ENCODE measurements at places on chromosomes 11 and 22.

- no peak for DNase-seq
Observed at GRCh38 chr11:113992459-113993110, 17.7 kb downstream of the HTR3A start.

- no peak for DNase-seq
Observed at GRCh38 chr11:134677397-134677822, 265.4 kb upstream of the B3GAT1 start.

DNA sequence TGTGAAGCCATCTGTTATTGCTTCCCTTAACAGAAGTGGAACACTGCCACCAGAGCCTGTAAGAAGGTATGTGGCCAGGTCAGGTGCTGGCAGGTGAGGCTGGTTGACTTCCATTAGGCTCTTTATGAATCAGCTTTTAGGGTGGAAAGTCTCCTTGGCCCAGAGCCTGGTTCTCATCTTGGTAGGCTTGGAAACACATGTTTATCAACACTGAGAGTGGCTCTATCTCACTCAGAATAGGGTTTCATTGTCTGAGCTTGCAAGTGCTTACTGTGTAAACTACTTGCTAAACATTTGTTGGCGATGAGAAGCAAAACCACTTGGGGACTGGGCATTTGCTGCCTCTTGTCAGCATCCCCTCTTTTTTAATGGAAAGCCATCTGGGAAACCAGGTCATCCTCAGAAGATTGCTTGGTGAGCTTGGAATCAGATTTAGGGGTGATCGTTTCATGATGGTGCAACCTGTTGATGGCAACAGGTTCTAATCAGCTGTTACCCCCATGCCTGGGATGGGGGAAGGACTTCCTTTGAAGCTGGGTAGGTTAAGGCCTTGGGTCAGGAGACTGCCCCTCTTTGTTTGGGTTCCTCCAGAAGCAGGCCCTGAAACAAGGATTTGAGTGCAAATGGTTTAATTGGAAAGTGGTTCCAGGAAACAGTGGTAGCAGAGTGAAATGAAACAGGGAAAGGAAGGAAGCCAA, 75.0 kb upstream of the AMPD3 start:
- no peak for DNase-seq

DNA sequence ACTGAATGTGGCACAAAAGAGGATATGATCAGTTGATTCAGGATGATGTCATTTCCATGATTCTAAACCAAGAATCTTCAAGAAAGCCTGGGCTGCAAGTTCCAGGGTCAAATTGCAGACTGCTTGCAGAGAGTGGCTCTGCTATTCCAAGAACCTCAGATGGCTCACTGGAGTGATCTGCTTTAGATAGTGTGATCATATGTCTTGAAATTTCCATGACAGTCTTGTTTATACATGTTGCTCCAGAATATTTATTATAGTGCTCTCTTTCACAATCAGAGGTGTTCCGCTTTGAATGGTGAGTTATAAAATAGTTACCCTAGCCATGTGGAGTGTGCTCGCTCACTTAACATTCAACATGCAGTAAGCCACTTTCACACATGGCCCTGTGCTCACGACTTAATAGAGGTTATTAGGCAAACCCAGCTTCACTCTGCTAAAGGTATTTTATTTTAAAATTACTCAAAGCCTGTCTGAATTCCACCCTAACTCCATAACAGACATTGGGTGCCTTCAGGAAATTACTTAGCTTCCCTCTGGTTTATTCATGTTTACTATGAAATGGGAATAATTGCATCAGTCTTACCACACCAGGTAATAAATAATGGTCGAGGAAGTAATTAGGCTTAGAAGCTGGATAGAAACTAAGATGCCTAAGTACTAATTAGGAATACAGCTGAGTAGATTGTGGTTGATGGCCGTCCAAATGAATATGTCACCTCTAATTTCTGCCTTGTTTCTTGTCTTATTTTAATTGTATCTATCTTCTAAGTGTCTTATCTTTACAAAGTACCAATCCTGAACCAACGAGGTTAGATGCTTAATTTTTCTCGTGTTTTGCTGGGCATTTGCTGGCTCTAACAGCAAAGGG, 187.9 kb downstream of the ETS1 start:
- no peak for DNase-seq

GRCh38 chr11:121485216-121485615, 32.4 kb upstream of the SORL1-AS1 start:
- DNase-seq: no peak

GRCh38 chr11:14114786-14115185, 152.3 kb downstream of the SPON1 start:
- no peak for DNase-seq

GRCh38 chr22:20088263-20088648, 8.2 kb downstream of the DGCR8 start:
- no peak for DNase-seq

DNA sequence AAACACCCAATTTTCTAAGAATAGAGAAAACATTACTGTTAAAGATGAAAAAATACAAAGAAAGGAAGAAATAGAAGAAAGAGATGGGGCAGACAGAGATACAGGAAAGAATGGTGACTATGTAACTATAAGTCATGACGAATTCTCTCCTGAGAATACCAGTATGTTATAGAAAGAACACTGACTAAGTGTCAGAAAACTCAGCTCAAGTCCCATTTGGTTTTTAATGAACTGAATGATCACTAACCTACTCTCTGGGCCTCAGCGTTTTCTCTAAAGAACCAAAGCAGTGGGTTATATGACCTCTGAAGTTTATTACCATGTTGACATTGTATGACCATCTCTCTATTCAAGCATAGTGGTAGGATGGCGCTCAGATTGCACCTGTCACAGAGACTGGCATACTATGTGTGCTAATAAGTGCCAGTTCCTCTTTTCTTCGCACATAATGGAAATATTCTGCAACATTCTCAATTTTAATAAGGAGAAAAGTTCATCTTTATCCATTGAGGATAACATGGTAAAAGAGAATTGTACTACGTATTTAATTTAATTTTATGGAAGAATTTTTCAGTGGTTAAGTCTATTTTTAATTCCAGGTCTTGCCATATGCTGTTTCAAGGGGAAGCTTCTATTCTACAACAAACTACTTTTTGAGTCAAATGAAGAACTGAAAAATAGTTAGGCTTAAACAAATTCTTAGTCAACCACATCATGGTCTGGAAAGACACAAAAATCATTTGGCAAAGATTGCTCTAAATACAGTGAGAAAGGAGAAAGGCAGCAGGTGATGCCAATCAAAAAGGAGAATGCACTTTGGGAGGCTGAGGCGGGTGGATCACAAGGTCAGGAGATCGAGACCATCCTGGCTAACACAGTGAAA, 25.0 kb upstream of the EED start:
- DNase-seq: no peak

GRCh38 chr11:111606986-111607385, 4.7 kb downstream of the SIK2 start:
- no peak for DNase-seq

- no peak for DNase-seq
Observed at GRCh38 chr22:37206841-37207821, 5.1 kb downstream of the SSTR3 start.

DNA sequence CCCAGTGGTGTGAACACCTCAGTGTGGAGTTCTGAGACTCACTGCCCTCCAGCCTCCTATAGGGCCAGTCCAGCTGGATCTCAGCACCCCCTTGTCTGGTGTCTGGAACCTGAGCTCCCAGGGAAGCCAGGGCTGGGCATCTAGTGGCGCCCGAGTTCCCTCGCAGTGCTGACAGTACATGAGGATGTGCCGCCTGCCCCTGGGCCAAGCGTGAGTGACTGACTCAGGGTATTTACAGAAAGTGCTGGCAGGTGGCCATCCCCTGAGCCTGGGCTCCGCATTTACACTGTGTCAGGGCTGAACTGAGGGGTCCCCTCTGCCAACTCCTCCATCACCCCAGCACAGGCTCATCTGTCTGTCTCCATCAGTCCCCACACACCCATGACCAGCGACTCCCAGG, 185.3 kb downstream of the BRD1 start:
- DNase-seq: no peak

DNA sequence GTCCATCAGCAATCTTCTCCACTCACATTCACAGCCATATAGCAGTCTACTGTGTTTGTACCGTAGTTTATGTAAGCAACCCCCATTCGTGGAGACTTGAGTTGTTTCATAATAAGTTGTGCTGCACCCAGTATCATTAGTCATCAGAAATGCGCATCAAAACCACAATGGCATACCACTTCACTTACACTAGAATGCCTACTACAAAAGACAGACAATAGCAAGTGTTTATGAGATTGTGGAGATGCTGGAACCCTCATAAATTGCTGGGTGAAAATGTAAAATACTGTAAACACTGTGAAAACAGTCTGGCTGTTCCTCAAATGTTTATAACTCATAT, 133.3 kb downstream of the ATXN10 start:
- DNase-seq: no peak

GRCh38 chr11:75504501-75504900, 21.2 kb downstream of the GDPD5 start:
- no peak for DNase-seq

- DNase-seq: no peak
Observed at GRCh38 chr11:14251754-14252153, 107.2 kb downstream of the RRAS2 start.

Data from CD4-positive, alpha-beta T cell (primary cell).